Stomach (tissue), 19 donors: ENCODE measurements at places on chromosomes 16 and 17. TPM values are rescaled to one million over a fixed set of nuclear protein-coding genes. Genes with fewer than 3 reads are reported as not detected.
A peak's percentile ranks its signal among the peaks of the same experiment; 100 is the strongest.

GRCh38 chr16:66152181-66152580 is 214.3 kb upstream of the CDH5 start:
- DNase-seq = no peak

GRCh38 chr16:61263400-61263799 is 772.8 kb downstream of the CDH8 start:
- no peak for DNase-seq

AGRP gene
- total RNA-seq = not detected

HBA2 gene
- total RNA-seq = 18.5 TPM

- DNase-seq = no peak
These were observed 50.7 kb downstream of the SLC5A11 start for GRCh38 chr16:24896439-24896838.

CASKIN2 gene
- total RNA-seq = 15.6 TPM

DNA sequence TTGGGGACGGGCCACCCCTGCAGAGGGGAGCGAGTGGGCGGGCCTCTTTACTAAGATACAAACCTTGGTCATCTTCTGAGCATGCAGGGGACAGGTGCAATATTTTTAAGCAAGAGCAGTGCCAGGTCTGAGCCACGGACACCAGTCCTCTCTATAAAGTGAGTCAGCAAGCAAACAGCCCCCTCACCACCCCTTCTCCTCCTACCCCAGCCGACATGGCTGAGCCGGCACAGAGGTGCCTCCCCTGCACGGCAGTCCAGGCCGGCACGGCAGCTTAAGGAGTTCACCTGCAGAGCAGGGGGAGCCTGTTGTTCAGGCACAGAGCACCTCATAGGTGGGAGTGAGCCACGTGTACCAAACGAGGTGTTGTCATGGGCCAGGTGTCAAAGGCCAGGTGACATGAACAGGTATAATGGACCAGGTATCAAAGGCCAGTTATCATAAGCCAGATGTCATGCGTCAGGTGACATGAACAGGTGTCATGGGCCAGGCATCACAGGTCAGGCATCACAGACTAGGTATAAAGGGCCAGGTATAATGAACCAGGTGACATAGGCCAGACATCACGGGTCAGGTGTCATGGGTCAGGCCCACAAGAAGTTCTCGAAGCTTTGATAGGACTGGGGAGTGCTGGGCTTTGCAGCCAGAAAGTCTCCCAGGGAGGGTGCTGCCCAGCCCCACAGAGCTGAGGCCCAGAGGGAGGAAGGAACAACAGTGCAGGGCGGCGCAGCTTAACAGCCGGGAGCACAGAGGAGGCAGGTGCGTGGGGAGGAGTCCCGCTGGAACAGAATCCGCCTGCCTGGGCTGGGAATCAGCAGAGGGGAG is 42.6 kb upstream of the ZNF469 start:
- DNase-seq = peak; percentile 32

DNA sequence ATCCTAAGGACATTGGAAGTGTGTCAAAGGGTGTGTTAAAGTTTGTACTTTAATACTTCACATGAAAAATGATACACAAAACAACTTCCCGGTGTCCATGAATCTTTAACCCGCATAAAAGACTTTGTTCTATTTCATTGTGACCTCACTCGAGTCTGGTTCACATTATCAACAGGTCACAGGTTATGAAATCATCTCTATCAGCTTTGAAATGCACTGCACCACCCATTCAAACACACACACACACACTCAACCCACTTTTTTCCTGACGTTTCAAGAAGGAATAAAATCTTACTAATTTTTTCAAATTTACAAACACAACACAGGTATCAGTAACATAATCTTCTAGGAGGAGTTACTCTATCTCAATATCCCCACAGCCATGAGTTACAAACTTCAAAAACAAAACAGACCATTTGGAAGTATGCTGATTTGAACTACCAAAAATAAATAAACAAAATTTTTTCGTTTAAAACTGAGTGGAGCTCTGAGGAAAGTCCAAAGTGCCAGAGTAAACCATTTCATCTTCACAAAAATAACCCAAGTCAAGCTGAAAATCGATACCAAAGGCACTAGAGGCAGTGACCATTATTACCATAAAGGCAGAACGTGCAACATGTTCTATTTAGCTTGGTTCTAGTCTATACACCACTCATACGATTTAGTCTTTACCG is 2.7 kb downstream of the ACOX1 start:
- DNase-seq = no peak

DNA sequence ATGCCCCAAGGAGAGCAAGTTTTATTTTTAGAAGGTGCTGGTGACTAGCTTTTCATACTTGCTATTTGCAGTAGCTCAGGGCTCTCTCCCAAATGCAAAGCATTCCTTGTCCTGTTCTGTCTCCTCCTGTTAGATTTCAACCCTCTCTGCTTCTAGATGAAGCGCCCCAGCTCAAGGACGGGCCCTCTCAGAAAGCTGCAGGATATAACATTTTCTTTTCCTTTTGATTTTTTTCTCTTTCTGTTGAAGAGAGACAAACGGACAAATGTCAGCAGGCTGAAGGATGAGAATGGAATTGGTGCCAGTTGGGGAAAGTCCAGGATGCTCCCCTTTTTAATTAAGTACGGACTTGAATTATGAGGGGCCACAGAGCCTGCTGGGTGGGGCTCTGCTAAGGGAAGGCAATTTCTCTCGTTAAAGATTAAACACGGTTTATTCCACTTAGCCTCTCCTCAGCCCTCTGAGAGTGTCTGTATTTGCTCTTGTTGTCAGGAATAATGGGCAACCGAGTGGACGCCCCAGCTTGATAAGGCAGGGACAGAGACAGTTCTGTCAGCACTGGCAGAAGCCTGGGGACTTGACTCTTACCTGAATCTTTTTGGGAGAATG is 6.2 kb upstream of the ETV4 start:
- DNase-seq = peak; percentile 55

FADS6 gene
- total RNA-seq = not detected

PIMREG gene
- total RNA-seq = 8.5 TPM

HOXB2 gene
- 83.0 TPM for total RNA-seq
